Glutamatergic neuron (in vitro differentiated cells): ENCODE measurements at places on chromosomes 12 and 14. TPM values are rescaled to one million over a fixed set of nuclear protein-coding genes. Genes with fewer than 3 reads are reported as not detected.
A peak's percentile ranks its signal among the peaks of the same experiment; 100 is the strongest.

DNA sequence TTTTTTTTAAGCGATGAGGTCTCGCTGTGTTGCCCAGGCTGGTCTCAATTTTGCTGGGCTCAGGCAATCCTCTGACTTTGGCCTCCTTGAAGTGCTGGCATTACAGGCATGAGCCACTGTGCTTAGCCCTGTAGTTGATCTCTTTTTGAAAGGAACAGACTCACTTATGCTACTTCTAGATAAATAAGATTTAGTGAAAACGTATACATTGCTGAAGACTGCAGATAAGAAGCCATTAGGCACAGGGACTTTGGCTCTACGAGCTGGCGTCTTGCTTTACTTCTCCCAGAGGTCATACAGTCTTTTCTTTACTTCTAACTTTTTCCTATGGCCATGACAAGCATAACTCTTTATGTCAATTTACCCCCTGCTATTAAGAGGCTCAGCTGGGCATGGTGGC is 9.4 kb downstream of the PTGR2 start:
- DNase-seq = no peak

DNA sequence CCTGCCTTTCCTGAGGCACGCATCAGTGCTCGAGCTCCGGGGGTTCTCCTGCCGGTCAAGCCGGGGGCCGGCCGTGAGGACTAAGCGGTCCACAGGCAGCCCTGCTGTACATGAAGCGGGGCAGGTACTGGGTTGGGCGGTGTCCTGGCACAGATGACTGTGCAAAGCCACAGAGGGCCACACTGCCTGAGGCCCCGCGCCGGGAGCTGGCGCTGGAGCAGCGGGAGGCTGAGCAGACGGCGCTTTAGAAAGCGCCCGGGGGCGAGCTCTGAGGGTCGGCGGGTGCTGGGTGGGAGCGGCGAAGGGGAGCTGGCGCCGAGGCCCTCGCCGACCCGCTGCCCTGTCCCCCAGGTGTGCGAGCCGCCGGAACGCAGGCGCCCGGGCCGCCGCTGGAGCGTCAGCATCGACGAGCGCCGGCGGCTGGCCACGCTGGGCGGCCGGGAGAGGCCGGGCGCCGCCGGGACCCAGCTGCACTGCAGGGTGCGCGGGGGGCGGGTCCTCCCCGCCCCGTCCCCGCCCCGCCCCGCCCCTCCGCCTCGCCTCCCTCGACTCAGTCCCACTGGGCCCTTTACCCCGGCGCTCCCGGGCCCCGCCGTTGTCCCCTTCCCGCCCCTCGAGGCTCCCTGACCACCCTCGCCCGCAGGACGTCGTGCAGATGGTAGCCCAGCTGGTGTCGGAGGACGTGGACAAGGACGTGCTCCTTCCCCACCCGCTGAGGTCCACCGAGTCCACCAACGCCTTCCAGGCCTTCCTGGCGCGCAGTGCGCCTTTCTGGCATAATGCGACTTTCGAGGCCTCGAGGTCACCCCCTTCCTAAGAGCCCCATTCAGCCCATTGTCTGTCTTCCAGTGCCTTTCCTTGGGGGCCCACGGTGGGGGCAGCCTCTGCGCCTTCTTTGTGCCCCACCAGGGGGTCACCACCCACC is 8.3 kb upstream of the MTA1 start:
- DNase-seq = peak; percentile 21

DNA sequence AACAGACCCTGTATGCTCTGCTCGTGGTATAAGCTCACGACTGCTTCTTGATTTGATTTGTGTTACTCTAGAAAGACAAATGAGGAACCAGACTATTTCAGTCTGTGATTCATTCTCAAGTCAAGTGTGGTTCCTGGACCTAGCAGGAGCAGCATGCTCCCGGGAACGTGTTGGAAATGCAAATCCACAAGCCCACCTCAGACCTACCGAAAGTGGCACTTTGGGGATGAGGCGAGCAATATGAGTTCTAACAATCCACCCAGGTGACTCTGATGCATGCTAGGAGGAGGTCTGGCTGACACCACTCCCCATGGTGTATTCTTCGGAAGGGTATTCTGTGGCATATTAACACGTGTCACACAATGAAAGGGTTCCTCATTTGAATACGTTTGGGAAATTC is 59.5 kb upstream of the TMX1 start:
- DNase-seq = no peak

DNA sequence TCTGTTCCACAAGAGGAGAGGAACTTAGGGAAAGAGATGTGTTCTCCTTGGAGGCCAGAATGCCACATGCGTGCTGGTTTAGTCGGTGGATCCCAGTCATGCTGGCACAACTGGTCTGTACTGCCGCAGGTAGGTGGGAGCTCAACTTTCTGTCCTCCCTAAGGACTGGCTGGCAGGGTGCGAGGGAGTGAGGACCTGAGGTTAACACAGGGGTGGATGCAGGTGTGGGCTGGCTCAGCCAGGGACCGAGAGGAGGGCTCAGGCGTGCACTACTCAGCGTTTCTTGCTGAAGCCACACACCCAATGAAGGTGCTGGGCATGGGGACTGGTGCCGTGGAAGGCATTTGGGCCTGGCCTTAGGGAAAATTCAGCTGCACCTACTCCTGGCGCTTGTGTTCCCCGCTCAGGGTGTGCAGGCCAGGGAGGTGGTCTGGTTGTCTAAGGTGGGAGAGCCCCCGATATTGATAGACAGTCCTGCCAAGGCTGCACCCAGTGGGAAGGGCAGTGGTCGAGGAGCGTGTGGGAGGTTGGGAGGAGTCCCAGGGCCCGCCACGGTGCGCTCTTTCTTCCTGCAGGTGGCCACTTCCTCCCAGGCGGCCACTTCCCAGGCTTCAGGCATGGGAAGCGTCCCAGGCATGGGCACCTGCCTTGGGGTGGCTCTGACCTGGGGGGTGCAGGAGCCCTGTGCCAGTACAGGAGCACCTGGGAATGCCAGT is 138.4 kb downstream of the ADGRD1 start:
- DNase-seq = peak; percentile 10

KLRF2 gene
- not detected for total RNA-seq

- no peak for DNase-seq
Measured at GRCh38 chr14:93986955-93987354, 10.1 kb upstream of the CCDC197 start.

NUAK1 gene
- total RNA-seq = 18.8 TPM

REP15 gene
- total RNA-seq = 1.6 TPM

DNA sequence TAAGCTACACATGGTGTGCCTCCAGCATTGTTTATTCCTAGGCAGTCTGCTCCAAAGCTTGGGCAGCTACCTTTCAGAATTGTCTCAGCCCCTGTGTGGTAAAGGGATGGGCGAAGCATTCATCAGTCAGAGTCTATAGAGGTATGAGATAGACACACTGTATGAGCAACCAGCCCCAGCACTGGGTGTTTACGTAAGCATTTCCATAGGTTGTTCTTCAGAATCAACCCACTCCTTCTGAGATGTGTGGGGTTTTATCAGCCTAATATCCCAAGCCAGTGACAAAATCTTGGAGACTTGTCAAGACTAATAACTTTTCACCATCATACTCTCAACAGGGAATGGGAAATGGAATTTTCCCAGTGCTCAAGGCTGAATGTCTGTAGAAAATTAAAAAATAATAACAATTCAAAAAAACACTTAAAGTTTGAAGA is 98.2 kb downstream of the BTG1 start:
- no peak for DNase-seq

DNA sequence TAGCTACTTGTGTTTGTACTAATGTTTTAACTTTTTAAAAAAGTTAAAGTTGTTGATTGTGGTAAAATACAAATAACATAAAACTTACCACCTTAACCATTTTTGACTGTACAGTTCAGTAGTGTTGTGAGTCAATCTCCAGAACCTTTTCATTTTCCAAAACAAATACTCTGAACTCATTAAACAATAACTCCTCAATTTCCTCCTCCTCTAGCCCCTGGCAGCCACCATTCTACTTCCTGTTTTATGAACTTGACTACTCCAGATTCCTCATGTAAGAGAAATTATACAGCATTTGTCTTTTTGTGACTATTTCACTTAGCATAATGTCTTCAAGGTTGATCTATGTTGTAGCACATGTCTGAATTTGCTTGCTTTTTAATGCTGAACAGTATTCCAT is 299.1 kb upstream of the AMIGO2 start:
- no peak for DNase-seq

SELPLG gene
- total RNA-seq = 0.34 TPM

DNA sequence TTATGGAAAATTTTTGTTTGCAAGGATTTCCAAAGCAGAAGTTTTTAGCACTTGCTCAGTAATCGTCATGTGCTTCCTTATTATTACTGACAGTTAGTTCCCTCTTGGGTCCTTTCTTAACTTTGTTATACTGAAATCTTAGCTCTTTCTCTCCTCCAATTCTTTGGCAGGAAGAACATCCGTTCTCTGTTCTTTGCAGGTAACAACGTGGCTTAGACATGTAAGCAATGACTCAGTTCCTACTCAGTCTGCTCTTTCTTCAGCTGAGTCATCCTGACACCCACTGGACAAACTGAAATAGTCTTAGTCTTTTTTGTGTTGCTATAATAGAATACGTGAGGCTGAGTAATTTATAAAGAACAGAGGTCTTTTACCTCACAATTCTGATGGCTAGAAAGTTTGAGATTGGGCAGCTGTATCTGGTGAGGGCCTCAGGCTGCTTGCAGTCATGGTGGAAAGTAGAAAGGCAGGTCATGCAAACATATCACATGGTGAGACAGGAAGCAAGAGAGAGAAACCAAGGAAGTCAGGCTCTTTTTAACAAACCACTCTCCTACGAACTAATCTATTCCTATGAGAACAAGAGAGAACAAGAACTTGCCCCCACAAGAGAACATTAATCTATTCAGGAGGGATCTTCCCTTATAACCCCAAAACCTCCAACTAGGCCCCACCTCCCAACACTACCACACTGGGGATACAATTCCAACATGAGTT is 49.2 kb downstream of the TESPA1 start:
- DNase-seq = no peak

DNA sequence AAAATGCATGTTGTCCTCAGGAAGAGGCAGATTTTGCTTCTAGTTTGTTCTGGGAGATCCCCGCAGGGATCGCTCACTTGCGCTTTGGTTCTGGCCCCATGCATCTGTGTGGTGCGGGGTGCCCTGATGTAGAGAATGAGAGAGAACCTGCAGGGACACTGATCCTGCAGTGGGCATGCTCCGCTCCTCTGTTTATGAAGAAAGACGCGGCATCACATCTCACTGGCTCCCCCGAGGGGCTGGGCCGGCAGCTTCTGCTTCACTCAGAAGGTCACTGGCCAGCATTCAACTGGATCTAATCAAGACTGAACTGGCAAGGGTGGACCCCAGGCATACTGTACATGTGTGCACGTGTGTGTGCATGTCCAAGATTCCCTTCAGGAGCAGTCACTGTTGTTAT is 164.2 kb downstream of the CALM1 start:
- DNase-seq = no peak

DNA sequence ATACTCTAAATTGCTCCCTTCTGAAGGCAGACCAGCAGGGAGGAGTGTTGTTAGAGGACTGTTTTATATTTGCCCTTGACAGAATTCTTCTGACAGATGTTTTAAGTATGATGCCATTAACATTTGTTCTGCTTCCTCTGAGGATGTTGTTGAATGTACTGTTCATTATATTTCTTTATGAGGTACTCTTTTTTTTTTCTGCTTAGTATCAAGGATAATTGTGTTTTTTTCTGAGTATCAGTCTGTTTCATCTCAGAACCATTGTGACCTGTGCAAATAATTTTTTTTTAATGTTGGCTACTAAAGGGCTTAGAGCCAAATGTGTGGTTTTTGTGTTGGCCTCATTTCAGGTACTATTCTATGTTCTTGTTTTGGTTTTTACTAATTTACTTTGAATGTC is 10.6 kb downstream of the METAP2 start:
- DNase-seq = no peak

NELL2 gene
- total RNA-seq = 140 TPM
